ENCODE measurements at places on chromosomes 2 and 18.

DNA sequence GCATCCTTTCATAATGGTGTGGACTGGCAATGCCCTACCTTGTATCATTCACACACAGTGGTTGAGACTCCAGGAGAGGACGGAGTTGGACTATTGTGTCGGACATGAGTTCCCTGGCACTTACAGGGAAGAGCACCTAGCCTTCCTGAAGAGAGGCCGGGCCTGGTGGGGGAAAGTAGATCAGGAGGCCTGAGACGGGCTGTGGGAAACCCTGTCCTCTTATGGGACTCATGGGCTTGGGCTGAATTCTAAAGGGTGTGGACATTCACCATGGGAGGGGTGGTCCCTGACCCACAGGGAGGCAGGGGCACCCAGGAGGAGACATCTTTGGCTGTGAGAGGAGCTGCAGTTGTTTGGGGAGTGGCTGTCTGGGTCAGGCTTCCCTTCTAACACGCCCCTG, 286.5 kb downstream of the PHLPP1 start:
- no peak for DNase-seq

DNA sequence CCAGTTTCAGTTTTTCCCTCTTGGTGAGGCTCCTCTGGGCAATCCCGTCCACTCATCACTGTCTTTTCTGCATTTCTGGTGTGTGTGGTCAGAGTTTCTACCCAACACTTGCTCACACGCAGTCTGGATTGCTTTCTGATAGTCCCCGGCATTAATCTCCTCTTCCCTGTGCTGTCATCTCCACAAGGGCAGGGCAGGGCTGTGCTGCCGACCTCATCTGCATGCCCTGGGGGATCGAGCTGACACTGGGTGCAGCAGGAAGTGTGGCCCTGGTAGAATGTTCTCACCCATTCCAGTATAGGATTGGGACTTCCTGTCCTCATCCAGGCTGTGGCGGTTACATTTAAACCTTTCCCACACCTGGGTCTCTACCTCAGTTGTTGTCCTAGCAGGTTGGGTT, 80.0 kb upstream of the FAM136A start:
- DNase-seq, result no peak

DNA sequence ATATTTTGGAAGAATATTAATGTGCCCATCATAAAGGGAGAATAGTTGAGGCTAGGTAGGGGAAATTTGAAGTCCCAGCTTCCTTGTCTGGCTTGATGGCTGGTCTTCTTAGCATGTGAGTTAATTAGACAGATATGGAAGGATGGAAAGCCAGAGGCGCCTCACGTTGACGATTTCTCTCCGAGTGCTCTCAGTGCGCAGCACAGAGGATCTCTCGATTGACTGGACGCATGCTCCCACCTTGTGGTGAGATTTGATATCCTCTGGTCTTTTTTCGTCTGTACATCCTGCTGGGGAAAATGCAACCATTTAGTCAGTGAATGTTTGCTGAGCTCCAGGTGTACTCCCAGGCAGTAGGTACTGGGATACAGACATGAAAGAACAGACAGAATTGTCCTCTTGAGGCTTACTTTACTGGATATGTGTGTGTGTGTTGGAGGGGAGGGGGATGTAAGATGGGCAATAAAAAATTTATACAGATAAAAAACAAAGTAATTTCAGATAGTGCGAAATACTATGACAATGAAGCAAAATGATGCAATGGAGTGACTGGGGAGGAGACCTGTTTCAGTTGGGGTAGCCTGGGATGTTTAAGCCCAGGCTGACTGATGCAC, 66.9 kb upstream of the ZNG1B start:
- peak; percentile 28 for DNase-seq

DNA sequence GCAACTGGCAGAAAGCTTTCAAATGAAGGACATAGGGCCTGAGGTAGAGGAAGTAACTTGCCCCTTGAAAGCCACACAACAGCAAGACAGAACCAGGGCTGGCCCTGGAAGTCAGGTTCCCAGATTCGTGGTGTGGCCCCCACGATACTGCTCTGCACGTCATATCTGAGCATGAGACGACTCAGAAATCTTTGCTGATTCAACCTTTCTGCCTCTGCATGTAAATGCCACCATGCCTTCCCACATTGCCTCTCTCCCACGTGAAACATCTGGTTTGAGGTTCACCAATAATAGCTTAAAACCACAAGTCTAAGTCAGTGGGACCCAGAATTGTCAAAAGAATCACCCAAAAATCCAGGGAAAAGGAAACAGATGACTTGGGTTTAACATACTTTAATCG, 214.0 kb upstream of the TRIB2 start:
- DNase-seq, result no peak

GRCh38 chr2:234996069-234996940, 44.5 kb downstream of the SH3BP4 start:
- no peak for DNase-seq

DNA sequence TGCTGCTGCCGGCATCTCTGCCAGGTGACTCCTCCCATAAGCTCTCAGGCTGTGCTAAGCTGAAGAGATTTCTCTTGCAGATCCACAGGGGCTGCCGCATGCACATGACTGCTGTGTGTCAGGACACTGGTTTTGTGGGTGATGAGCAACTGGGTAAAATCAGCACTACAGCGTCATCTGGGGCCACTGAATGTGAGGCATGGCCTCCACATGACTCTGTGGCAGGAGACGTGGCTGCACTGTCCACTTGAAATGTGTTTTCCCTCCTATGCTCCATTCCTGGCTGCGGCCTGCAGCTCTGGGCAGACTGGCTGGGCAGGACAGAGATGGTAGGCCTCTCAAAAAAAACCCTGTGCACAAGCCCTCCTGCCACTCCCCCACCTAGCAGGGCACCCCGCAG, 63.6 kb downstream of the MARCO start:
- DNase-seq, result no peak

DNA sequence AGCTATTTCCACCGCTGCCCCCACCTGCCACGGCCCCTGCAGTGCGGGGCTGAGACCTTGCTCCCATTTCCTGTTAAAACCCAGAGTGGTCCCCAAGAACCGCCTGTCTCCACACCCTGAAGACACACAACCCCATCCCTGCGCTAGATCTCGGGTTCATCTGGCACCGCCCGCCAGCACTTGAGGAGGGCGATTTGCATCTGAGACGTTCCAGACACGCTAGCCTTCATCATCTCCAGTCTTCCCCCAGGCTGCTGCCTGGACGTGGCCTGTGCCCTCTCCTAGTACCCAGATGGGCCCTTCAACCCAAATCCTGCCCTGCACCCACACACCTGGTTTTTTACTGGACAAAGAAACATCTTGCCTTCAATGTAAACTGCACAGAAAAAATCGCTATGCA, 49.8 kb downstream of the SLC66A2 start:
- DNase-seq, result no peak

All from stimulated activated CD4-positive, alpha-beta T cell treated with anti-CD3 and anti-CD28 coated beads, TNF-alpha, amount 100 ng/mL, for 24 hours (primary cell).